A549 treated with RU486 at 1 μM for 4 hours (cell line): ENCODE measurements at places on chromosomes 16 and 17. TPM values are rescaled to one million over a fixed set of nuclear protein-coding genes. Genes with fewer than 3 reads are reported as not detected.

AOC3 gene
- total RNA-seq: 0.82 to 1.6 TPM (median 1.1 TPM) in 5 replicates

FAM83G gene
- total RNA-seq: 28.8 to 39.1 TPM (median 36.1 TPM) in 5 replicates

CCL3 gene
- total RNA-seq: not detected in 5 replicates

KRT40 gene
- not detected in 5 replicates for total RNA-seq

NLRC3 gene
- 0.01 TPM in 1 of 5 replicates, not detected in the others for total RNA-seq

ATAD5 gene
- total RNA-seq: 1.7 to 5.4 TPM (median 4.8 TPM) in 5 replicates

TP53TG3 gene
- total RNA-seq: 0.42 to 0.82 TPM (median 0.45 TPM) in 3 of 5 replicates, not detected in the others

RNF222 gene
- total RNA-seq: not detected in 5 replicates

LRRC75A gene
- total RNA-seq: 0.54 to 1.2 TPM (median 1.0 TPM) in 5 replicates

ANKRD40CL gene
- not detected in 5 replicates for total RNA-seq

TPSD1 gene
- not detected in 5 replicates for total RNA-seq

ANKFY1 gene
- 22.7 to 33.3 TPM (median 31.5 TPM) in 5 replicates for total RNA-seq

SLC13A2 gene
- total RNA-seq: 0.10 to 0.18 TPM (median 0.14 TPM) in 4 of 5 replicates, not detected in the other

SPG7 gene
- total RNA-seq: 74.2 to 89.5 TPM (median 86.0 TPM) in 5 replicates

PIP4K2B gene
- 34.0 to 42.2 TPM (median 38.8 TPM) in 5 replicates for total RNA-seq

HCFC1R1 gene
- total RNA-seq: 216 to 280 TPM (median 222 TPM) in 5 replicates

LITAFD gene
- total RNA-seq: not detected in 5 replicates

CCL5 gene
- 0.88 to 2.2 TPM (median 1.5 TPM) in 5 replicates for total RNA-seq

CCL14 gene
- not detected in 5 replicates for total RNA-seq

CPD gene
- 26.5 to 30.2 TPM (median 27.9 TPM) in 5 replicates for total RNA-seq

TMEM114 gene
- not detected in 5 replicates for total RNA-seq

CCDC200 gene
- total RNA-seq: not detected in 5 replicates

CD2BP2 gene
- total RNA-seq: 63.4 to 69.9 TPM (median 67.1 TPM) in 5 replicates

PIK3R5 gene
- total RNA-seq: 0.25 TPM in 1 of 5 replicates, not detected in the others

CRYBA1 gene
- not detected in 5 replicates for total RNA-seq

PTX4 gene
- not detected in 5 replicates for total RNA-seq

CD300E gene
- total RNA-seq: not detected in 5 replicates

TMEM92 gene
- 21.2 to 28.6 TPM (median 23.5 TPM) in 5 replicates for total RNA-seq

KRTAP3-2 gene
- total RNA-seq: 0.36 to 0.50 TPM (median 0.42 TPM) in 3 of 5 replicates, not detected in the others

HSPB9 gene
- not detected in 5 replicates for total RNA-seq
